ENCODE measurements at places on chromosomes 12 and 14. TPM values are rescaled to one million over a fixed set of nuclear protein-coding genes. Genes with fewer than 3 reads are reported as not detected.
A peak's percentile ranks its signal among the peaks of the same experiment; 100 is the strongest.

The MFAP5 gene
- total RNA-seq = not detected

The DUSP6 gene
- total RNA-seq = 200 TPM

The SAMD15 gene
- total RNA-seq = 1.1 TPM

The PKP2 gene
- 9.1 TPM for total RNA-seq

The TMEM117 gene
- 3.8 TPM for total RNA-seq

The CLEC4E gene
- not detected for total RNA-seq

The GLIPR1L1 gene
- not detected for total RNA-seq

The FGF6 gene
- not detected for total RNA-seq

The TMEM116 gene
- 1.6 TPM for total RNA-seq

The CTDSP2 gene
- total RNA-seq = 142 TPM

The KRT71 gene
- total RNA-seq = not detected

DNA sequence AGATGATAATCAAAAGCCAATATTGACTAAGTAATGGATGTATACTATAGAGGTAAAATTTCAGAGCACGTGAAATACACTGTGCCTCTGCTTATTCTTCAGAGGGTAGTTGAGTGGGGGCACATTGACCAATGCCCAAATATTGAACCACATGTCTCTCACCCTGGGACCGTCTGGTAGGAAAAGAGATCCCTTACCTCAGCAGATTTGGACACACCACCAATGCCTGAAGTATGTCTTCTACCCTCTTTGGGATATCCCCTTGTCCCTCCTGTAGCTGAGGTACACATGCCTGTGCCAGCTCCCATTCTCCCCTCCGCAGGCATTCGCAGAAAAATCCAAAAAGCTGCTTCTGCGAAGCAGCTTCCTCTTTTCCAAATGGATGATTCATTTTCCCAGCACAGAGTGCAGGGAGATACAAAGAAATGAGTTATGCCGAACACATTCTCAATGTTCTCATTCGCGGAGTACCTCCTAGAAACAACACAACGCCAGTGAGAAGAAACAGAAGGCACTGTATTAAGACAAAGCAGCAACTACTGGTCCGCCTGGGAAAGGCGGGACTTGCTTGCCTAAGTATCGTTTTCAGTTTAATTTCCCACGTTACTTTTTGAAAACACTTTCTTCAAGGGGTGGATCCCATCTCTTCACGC is 691 bp downstream of the ZFYVE26 start:
- peak; percentile 48 for DNase-seq

- no peak for DNase-seq
Observed at GRCh38 chr14:74085047-74085637, 386 bp downstream of the LIN52 start.

- DNase-seq = no peak
Observed at GRCh38 chr12:64252681-64253080, 30.6 kb upstream of the KICS2 start.

DNA sequence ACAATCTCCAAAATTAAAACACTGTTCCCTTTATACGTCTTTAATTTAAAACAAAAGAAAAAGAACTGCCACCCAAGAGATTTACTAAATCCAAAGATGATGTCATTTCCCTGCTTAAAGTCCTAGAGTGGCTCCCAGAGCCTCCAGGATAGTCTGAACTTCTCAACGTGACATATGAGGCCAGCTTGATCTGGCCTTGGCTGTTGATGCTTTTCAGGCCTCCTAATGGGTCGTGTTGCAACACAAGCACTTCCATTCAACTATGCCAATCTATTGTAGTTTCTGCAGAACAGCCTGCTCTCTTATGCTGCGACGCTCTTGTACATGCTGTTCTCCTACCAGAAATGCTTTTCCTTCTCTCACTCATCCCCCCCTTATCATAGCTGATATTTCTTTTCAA is 35.7 kb downstream of the LGR5 start:
- no peak for DNase-seq

GRCh38 chr14:70665448-70666360 is 24.0 kb downstream of the TTC9 start:
- DNase-seq = no peak

GRCh38 chr12:26001530-26001929 is 43.0 kb downstream of the RASSF8 start:
- DNase-seq = no peak

DNA sequence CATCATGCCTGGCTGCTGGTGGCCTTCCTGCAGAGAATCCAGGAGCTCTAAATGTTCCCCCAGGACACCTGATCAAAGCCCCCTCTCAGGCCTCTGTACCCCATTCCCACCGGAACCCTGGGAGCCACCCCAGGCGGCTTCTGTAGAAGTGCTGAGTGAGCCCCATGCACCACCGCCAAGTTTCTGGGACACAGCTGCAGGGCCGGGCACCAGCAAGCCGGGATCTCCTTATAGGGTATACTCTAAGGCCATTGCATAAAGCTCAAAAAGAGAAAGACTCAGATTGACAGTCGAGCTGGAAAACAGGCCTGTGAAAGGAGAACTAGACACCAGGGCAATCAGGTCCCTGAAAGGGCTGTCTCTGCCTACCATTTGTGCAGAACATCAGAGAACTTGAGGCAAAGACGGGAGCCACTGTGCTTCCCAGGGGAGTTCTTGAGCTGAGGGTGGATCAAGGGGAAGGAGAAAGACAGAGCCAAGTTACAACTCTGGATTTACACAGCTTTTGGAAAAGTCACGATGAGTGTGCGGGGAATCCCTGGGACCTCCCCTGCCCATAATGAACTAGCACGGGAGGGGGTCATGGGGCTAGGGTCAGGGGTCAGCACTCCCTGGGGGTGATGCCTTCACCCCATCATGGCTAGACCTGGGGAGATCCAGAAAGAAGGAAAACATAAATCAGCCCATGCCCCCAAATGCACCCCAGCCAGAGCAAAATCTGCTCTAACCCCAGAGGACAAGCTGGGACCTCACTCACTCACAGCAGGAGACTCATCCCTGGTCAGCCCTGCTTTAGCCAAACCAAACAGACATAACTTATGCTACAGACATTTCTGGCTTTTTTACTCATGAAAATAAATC is 51.1 kb downstream of the ITPK1 start:
- no peak for DNase-seq

GRCh38 chr12:78248321-78248720 is 417.6 kb downstream of the NAV3 start:
- no peak for DNase-seq

DNA sequence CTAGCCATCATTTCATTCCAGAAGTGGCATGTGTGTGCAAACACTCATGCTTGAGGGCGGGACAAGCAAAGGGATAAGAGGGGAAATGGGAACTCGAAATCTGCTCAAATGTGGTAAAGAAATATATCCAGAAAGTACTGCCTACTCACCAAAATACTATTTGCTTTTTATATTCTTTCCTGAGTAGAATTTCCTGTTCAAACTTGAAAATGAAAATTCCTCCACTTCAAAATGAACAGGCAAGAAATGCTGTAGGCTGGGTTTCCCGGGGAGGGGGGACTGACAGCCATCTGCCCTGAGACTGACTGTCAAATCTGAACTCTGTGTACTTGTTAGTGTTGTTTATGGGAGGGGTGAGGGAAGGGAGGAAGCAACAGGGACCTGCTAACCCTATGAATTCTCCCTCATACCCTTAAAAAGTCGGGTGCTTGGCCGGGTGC is 34.6 kb downstream of the NTF3 start:
- no peak for DNase-seq

GRCh38 chr12:66587912-66588311 is 91.0 kb downstream of the GRIP1 start:
- no peak for DNase-seq

GRCh38 chr12:9260931-9261330 is 52.7 kb upstream of the PZP start:
- DNase-seq = no peak

GRCh38 chr12:68648179-68648578 is 37.5 kb downstream of the RAP1B start:
- DNase-seq = no peak

GRCh38 chr12:12439636-12440035 is 82.8 kb downstream of the BORCS5 start:
- peak; percentile 98 for DNase-seq

GRCh38 chr14:88218119-88218915 is 104.8 kb downstream of the KCNK10 start:
- DNase-seq = no peak

DNA sequence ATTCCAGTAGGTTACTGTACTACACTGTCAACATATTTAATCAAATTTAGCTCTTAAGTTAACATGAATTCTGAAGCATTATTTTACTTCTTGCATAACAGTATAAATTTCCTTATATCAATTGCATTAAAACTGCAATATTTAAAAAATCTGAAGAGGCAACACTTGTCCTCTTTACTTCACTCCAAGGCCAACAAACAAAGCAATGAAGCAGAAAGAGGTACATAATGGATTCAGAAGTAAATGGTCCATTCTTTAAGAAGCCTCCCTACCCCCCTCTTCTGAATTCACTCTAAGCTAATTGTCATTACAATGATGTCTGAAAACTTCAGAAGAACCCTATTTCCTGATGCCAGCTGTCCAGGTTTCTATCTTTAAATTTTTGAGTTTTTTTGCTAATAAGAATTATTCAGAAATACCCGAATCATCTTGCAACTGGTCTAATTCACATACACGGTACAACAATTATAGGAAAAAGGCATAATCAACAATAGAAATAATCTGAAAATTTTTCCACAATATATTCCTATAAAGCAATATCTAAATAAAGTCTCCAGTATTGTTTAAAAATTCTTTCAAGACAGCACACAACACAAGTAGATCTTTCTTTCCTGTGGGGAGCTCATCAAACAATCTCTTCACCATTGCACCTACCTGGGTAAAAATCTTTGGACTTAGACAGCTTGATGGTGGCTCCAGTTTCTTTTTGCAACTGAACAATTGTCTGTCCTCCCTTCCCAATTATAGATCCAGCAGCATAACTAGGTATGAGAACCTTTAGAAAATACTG is 2.9 kb downstream of the NOVA1 start:
- DNase-seq = no peak

- DNase-seq = no peak
Observed at GRCh38 chr12:109770861-109771670, 57.4 kb downstream of the FAM222A start.

DNA sequence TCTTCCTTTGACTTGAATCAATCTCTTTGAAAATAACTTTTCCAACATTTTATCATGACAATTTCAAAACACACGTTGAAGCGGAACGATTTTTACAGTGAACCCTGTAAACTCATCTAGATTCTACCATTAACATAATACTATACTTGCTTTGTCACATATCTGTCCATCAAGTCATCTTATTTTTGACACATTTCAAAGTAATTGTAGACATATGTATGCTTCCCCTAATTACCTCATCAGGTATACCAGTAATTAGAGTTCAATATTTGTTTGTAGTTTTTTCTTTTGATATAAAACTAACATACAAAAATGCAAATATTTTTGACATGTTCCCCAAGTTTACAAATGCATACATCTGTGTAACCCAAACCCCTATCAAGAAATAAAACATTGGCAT is 140.4 kb downstream of the DACT1 start:
- no peak for DNase-seq

DNA sequence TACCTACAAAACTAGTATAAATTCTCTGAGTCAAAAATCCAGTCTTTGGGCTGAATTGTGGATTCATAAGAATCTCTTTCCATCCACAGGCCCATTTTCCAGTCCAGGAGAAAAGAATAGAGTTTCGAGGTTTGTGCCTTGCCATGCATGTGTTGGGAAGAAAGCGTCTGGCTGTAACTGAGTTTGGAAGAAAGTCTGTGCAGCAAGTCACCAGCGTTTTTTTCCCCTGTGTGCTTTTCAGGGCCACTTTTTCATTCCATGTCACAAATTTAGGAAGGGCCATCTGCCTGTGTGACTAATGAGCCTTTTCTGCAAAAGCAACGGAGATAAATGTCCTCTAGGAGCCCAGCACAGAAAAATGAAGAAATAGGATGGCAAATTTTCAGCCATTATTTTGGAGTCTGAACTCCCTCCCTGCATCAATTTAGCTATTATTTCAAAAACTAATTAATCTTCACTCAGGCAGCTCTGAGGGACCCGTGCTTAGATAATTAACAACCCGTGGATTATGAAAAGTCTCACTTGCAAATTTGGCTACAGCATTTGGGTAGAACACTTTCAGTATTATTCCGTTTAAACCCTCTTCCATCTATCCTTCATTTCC is 261.5 kb downstream of the SUDS3 start:
- DNase-seq = no peak

DNA sequence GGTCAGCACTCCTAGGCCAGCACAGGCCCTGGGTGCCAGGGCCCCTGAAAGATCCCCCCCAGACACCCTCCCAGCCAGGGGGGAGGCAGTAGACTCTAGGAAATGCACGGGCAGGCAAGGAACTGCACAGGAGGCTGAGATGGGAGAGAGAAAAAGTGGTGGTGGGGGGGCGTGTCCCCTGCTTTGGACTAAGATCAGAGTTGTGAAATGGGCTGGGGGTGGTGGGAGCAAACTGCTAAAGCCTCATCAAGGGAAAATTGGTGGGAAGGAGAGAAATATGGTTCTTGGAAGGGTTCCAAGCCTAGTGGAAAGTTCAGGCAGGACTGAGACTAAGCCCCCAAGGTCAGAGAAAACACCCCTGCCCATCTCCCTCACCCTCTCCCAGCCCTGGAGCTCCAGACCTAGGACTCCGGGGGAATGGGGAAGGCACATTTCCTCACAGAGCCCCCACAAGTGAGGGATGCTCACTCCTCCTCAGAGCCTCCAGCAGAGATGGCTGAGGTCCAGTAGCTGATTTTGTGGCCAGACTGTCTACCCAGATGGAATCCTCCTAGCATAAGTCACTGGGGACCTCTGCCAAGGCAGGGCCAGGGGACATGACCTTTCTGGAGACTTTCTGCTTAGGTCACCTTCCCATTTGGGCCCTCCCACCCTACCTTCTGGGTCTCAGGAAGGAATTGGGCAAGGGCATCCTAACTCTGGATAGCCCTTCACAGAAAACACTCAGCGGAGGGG is 29.8 kb downstream of the FIGNL2 start:
- DNase-seq = no peak

DNA sequence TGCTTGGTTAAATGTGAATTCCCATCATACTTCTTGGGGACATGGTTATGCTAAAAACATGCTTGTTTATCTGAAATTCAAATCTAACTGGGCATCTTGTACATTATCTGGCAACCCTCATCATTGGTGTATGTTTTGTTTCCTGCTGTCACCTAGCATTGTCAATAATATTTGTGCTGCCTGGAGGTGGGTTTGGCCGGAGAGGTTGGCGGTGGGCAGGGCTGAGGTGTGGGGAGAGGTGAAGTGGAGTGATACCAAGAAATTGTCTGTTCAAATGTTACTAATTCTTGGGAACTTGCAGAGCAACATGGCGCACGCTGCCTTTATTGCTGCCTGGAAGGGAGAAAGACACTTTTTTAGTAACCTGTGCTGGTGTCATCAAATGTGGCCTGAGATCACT is 280.5 kb downstream of the VRK1 start:
- no peak for DNase-seq
